ENCODE measurements at places on chromosomes 6 and 20.

- no peak for DNase-seq
Observed at GRCh38 chr6:20412682-20413073, 11.0 kb downstream of the E2F3 start.

- no peak for DNase-seq
Observed at GRCh38 chr6:82507112-82507511, 143.5 kb downstream of the TPBG start.

GRCh38 chr6:149343501-149343900 lies 26.0 kb downstream of the TAB2 start:
- DNase-seq = no peak

DNA sequence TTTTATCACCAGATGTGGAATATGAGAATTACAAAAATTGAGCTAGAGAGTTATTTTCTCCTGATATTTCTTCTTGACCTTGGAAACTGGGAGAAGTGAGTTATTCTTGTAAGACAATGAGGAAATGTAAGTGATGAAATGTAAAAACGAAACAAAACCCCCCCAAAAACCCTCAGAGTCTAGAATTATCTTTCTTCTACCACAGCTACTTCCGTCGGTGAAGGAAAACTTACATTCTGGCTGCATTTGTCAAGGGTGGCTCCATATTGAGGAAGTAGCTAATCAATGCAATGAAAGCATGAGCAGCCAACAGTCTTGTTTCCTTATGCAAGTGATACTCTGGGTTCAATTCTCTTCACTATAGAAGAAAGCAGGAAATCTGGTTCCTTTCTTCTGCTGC lies 661.7 kb upstream of the CITED2 start:
- no peak for DNase-seq

- no peak for DNase-seq
Observed at GRCh38 chr20:46214824-46215488, 93.3 kb downstream of the CDH22 start.

GRCh38 chr20:61292821-61293612 lies 41.0 kb downstream of the CDH4 start:
- no peak for DNase-seq

DNA sequence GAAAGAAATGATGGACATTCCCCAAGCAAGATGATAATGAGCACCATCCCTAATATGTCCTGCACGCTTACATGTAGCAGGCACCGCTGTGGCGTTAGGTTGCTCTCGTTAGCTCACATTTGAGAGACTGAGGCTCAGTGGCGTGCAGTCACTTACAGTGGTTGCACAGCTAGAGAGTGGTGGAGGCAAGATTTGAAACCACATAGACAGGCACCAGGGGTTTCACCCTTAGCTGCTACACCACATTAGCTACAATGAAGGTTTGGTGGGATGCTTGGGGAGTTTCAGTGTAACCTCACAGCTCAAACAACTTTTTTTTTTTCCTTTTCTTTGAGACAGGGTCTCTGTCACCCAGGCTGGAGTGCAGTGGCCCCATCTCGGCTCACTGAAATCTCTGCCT lies 3.7 kb downstream of the COX4I2 start:
- DNase-seq = no peak

GRCh38 chr6:124028117-124028516 lies 224.5 kb downstream of the NKAIN2 start:
- DNase-seq = no peak

GRCh38 chr6:170202416-170203135 lies 88.3 kb downstream of the DLL1 start:
- no peak for DNase-seq

- DNase-seq = no peak
Observed at GRCh38 chr6:14944593-14944992, 301.3 kb upstream of the JARID2 start.

GRCh38 chr20:3180319-3180718 lies 7.0 kb upstream of the LZTS3 start:
- no peak for DNase-seq

DNA sequence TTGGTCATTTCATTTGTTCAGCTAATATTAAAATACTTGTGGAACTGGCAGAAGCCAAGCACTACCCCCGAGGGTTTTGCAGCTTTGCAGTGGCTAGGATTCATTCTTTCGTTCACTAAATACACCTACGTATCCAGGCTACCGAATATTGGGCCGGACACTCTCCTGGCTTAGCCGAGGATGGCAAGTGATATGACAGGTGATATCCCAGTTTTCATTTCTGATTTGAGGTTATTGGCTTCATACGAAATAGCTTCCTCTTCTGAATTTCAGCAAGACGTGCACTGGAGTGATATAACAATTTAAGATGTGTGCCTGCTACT lies 536 bp upstream of the MTFR2 start:
- DNase-seq = no peak

GRCh38 chr6:71252410-71252809 lies 36.2 kb upstream of the OGFRL1 start:
- DNase-seq = no peak

- no peak for DNase-seq
Observed at GRCh38 chr6:119713903-119714302, 364.3 kb upstream of the MAN1A1 start.

GRCh38 chr20:25233016-25233772 lies 14.7 kb upstream of the PYGB start:
- no peak for DNase-seq

- no peak for DNase-seq
Observed at GRCh38 chr20:20895537-20895936, 183.1 kb upstream of the RALGAPA2 start.

All from NCI-H2107 (cell line).